ENCODE measurements at places on chromosomes 16 and 17.

GRCh38 chr17:40906613-40907012 is 21.6 kb upstream of the KRT20 start:
- DNase-seq: no peak

- DNase-seq: no peak
Measured at GRCh38 chr16:14559809-14560241, 70.2 kb downstream of the PARN start.

- no peak for DNase-seq
Measured at GRCh38 chr17:66250686-66251085, 21.5 kb upstream of the APOH start.

- DNase-seq: no peak
Measured at GRCh38 chr16:80611171-80611929, 70.6 kb downstream of the DYNLRB2 start.

GRCh38 chr17:13418891-13419290 is 182.8 kb downstream of the HS3ST3A1 start:
- DNase-seq: no peak

GRCh38 chr17:72677714-72678390 is 414.6 kb downstream of the SLC39A11 start:
- no peak for DNase-seq

- no peak for DNase-seq
Measured at GRCh38 chr17:34633351-34633750, 54.0 kb downstream of the TMEM132E start.

DNA sequence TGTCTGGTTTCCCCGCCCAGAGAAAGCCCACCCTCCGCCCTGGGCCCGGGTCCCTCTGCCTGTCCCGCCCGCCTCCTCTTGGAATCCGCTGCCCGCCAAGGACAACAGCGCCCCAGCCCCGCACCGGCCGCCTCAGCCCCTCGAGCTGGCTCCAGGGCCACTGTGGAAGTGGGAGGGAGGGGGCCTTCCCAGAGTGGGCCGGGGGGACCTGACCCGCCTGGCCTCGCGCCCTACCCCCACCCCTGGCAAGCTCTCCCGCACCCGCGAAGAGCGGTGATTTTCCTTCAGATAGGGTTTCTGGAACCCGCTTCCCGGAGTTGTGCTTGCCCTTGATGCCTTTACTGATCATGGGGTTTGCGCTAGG is 2.3 kb upstream of the CBX8 start:
- peak; percentile 35 for DNase-seq

- DNase-seq: no peak
Measured at GRCh38 chr17:7020894-7021664, 1.8 kb upstream of the BCL6B start.

DNA sequence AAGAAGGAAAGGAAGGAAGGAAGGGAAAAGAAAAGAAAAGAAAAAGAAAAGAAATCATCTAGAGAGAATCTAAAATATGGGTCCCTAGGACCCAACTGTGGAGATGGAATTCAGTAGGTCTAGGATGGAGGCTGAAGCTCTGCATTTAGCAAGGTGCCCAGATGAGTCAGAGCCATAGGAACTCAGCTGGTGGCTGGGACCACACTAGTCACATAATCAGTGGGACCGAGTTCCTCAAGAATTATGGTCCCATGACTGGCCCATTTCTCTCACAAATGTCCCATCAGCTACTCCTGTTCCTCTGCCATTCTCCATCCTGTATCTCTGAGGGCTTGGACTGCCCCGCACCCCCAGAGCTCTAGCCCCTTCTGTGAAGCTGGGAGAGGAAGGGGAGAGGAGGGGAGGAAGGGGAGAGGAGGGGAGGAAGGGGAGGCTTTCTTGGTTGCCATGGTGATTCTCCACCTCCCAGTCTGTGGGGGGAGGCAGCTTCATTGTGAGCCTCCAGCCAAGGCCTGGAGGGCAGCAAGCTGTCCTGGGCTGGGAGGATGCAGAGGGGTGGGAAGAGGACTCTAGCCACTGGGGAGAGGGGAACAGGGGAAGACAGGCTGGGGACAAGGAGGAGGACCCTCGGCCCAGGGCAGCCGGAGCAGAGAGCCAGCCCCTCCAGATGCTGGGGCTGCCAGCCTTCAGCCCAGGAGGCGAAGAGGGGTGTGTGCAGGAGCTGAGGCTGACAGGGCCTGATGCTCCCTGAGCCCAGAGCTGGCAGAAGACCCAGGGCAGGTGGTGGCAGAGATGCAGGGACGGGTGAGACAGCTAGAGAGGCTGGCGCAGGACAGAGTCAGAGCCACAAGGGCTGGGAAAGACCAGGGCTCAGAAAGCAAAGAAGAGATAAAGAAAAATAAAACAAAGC is 37.8 kb upstream of the LHX1 start:
- DNase-seq: peak; percentile 54

GRCh38 chr16:66273644-66274334 is 92.7 kb upstream of the CDH5 start:
- DNase-seq: no peak

DNA sequence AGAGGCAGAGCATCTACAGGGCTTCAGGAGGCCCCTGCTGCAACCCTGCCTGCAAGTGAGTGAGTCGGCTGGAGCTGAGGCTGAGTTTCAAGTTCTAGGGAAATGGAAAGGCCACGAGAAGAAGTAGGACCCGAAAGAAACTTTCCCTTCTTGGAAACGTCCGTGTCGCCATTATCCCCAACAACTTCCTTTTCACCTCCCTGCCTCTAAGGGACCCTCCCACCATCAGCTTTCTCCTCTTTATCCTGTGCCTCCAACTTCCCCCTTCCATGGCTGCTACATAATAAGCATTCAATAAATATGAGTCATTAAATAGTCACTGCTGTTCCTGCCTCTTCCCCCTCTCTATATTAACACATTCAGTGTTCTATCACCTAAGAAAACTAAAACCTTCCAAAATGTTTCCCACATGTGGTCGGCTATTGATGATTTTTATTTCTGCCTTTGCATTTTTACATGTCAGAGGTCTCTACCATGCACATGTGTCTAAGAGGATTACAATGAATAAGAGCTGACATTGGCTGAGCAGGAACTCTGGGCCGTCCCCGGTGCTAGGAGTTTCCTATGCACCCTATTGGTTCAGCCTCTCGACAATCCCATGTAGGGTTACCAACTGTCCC is 115.9 kb upstream of the TNRC6C start:
- no peak for DNase-seq

GRCh38 chr16:11306997-11307638 is 26.0 kb upstream of the PRM1 start:
- DNase-seq: no peak

GRCh38 chr17:62818526-62818925 is 10.4 kb upstream of the MARCHF10 start:
- DNase-seq: no peak

GRCh38 chr17:29596811-29597210 is 3.9 kb downstream of the ANKRD13B start:
- no peak for DNase-seq

- no peak for DNase-seq
Measured at GRCh38 chr17:67652433-67652832, 65.3 kb upstream of the NOL11 start.
